Activated B cell treated with CpG ODN at 0.5 μM for 24 hours (primary cell): ENCODE measurements at places on chromosomes 6 and 20. TPM values are rescaled to one million over a fixed set of nuclear protein-coding genes. Genes with fewer than 3 reads are reported as not detected.

The BPIFA1 gene
- total RNA-seq: not detected in 2 replicates

The MYCT1 gene
- total RNA-seq: not detected in 2 replicates

GRCh38 chr20:35303382-35303734 lies 11.1 kb upstream of the FAM83C start:
- peaks cover 11% of the 10 kb centered on the region for H3K4me1 ChIP-seq
- no peak overlapping the region for H3K27ac ChIP-seq
- no peak for DNase-seq
- peaks cover 16% of the 10 kb centered on the region for H3K36me3 ChIP-seq
- no peaks in the 10 kb centered on the region for H3K27me3 ChIP-seq

DNA sequence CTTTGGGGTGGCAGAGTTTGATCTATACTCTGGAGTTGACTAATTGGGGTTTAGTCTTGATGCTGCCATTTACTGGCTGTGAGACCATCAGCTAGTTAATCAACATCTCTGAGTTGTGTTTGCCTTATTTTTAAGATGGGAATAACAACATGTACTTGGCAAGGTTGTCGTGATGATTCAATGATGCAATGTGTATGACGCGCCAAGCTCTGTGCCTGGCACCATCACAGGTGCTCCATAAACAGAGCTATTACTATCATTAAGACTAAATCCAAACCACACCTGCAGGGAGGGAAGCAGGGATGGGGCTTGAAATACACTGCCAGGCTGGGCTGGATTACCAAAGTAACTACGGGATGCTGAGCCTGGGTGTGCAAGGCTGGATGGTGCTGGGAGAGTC lies 60.1 kb upstream of the E2F3 start:
- DNase-seq: no peak
- H3K4me1 ChIP-seq: no peaks in the 10 kb centered on the region
- H3K27ac ChIP-seq: no peak overlapping the region
- no peak overlapping the region for H3K4me3 ChIP-seq
- H3K27me3 ChIP-seq: no peaks in the 10 kb centered on the region

DNA sequence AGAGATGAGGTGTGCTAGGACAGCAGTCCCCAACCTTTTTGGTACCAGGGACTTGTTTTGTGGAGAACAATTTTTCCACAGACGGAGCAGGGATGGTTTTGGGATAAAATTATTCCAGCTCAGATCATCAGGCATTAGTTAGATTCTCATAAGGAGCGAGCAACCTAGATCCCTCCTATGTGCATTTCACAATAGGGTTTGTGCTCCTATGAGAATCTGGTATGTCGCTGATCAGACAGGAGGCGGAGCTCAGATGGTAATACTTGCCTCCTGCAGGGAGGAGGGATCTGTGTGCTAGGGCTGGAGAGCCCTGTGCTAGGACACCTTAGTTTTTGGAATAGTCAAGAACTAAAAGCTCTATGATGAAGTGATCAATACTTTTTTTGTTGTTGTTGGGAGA lies 2.5 kb downstream of the SMIM13 start:
- no peak for DNase-seq
- no peak overlapping the region for H3K4me3 ChIP-seq
- no peaks in the 10 kb centered on the region for H3K27me3 ChIP-seq
- H3K27ac ChIP-seq: no peak overlapping the region
- peaks cover 20% of the 10 kb centered on the region for H3K4me1 ChIP-seq

The CCR6 gene
- total RNA-seq: 26.2 and 28.9 TPM in 2 replicates

- no peaks in the 10 kb centered on the region for H3K27me3 ChIP-seq
- no peaks in the 10 kb centered on the region for H3K36me3 ChIP-seq
- no peak for DNase-seq
- H3K27ac ChIP-seq: no peak overlapping the region
- no peak overlapping the region for H3K4me3 ChIP-seq
- no peaks in the 10 kb centered on the region for H3K4me1 ChIP-seq
Measured at GRCh38 chr6:153634416-153634815, 404.6 kb upstream of the OPRM1 start.

The SNAI1 gene
- total RNA-seq: 0.61 and 0.67 TPM in 2 replicates
